ENCODE measurements at places on chromosomes 7 and 10.

DNA sequence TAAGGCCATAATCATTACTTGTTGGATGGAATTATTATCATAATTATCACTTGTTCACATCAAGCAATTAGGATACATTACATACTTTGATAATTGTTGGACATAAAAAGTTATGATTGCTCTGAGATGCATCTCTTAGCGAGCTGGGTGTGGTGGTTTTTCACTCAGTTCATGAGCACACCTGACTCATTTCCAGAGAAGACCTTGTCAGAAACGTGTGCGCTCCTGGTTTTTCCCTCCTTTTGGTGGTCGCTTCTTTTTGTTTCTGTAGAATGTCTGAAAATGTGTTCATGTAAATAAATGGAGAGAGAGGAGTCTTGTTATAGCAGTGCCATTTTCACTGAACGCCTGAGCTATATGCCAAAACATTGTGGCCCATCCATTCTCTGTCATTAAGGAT is 141.3 kb downstream of the PAXIP1 start:
- DNase-seq: no peak

GRCh38 chr10:84269162-84269561 is 24.3 kb downstream of the RGR start:
- DNase-seq: no peak

DNA sequence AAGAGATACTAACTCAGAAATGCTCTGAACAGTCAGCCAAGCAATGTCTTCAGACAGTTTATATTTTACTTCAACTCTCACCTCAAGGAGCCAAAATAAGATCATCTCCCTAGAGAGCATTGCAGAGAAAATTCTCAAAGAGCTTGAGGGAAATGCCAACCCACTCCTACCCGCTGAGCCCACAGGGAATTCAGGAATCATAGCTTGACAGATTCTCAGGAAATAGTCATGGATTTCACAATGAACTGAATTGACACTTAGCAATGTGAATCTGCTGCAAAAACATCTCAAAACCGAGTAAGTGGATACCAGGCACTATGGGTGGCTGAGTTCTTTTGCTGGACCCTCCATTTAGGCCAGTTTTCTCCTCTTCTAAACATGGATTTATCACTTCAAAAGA is 9.8 kb upstream of the PLAC9 start:
- no peak for DNase-seq

GRCh38 chr10:4154191-4154715 is 369.2 kb upstream of the KLF6 start:
- DNase-seq: no peak
